Epithelial cell of esophagus (primary cell): ENCODE measurements at places on chromosomes 4 and X.
A peak's percentile ranks its signal among the peaks of the same experiment; 100 is the strongest.

DNA sequence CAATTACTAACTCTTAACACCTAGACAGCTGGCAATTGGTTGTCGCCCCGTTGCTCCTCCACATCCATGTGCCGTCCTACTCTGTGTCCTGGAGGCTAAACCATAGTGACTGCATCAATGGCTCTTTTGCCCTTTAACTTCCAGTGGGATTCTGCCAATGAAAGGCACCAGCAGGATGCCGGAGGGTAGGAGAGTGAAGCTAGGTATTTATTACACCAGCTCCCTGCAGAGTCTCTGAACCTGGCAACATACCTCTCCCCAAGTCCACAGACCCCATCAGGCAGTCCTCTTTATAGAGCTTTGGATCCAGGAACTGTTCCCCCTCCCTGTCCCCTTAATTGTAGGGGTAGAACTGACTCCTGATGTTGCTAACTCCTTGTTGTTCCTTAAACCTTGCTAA is 426.8 kb downstream of the HNRNPD start:
- no peak for DNase-seq

DNA sequence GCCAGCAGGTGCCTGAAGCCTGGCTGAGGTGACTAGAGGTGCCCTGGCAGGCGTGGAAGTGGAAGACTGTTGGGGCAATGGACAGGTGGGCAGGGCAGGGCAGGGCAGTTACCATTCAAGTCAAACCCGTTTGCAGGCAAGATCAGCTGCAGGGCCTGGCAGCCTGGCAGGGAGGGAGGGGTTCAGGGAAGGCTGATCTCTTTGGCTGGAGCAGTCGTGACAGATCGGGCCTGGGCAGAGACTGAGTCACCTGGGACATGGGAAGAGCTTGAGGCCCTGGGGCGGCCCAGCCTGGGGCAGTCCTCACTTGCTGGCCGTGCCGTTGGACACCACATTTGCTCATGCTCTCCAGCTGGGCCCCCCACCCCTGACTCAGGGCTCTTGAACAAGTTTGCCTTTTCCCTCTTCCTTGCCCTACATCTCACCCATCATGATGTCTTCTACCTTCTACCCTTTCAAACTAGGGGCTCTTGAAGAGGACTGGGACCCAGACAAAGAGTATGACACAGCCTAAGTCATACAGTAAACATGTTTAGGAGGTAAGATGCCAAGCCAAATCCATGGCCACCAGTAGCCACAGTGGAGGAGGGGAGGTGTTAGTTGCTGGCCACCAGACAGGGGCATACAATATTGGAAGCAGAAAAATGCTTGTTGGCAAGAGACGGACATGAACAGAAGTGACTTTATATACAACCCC is 2.0 kb upstream of the ZNF185 start:
- peak; percentile 90 for DNase-seq

- peak; percentile 27 for DNase-seq
Observed at GRCh38 chrX:7028246-7028645, 119.3 kb upstream of the STS start.

DNA sequence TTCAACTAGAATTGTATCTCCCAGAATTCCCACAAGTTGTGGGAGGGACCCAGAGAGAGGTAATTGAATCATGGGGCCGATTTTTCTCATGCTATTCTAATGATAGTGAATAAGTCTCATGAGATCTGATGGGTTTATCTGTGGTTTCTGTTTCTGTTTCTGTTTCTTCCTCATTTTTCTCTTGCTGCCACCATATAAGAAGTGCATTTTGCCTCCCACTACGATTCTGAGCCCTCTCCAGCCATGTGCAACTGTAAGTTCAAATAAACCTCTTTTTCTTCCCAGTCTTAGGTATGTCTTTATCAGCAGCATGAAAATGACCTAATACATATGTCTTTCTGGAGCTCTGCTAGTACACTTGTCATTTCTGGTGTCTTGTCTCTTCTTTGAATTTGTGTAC is 22.1 kb upstream of the OR13H1 start:
- DNase-seq, result no peak

GRCh38 chrX:9885150-9885549 is 82.0 kb upstream of the CLDN34 start:
- peak; percentile 60 for DNase-seq

GRCh38 chr4:71141125-71141524 is 147.7 kb downstream of the DCK start:
- DNase-seq, result no peak
